Neural crest cell (in vitro differentiated cells): ENCODE measurements at places on chromosomes 6 and 20.

DNA sequence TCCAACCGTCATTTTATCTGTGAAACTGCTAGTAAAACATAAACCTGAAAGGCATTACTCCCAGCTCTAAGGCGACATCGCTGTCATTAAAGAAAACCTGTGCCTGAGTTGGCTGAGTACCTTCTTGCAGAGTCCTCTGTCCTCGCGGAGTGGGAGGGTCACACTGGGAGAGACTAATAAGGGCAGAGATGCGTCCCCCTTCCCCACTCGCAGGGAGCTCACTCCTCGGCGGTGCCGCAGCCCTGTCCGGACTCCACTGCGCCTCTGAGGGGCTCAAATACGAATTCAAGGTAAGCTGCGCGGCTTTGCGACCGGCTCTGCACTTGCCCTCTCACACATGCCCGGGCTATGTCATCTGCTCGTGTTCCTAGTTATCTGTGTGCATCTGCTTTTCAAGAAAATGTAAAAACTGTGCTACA lies at the start of gene COL19A1:
Gene COL19A1, plus strand, starts transcription at position 206 of the 419 bp plus-strand sequence. CDS start 13,012 bp downstream, outside the sequence.
- peaks cover 48% of the 10 kb centered on the region for H3K27me3 ChIP-seq
- DNase-seq = peak; percentile 18
- peaks cover 22% of the 10 kb centered on the region for H3K4me1 ChIP-seq
- H3K4me3 ChIP-seq = peak within 1 kb of the TSS; percentile 89
- H3K36me3 ChIP-seq = no peaks in the 10 kb centered on the region

- peaks cover 31% of the 10 kb centered on the region for H3K36me3 ChIP-seq
- H3K27me3 ChIP-seq = no peaks in the 10 kb centered on the region
- no peak overlapping the region for H3K27ac ChIP-seq
- no peaks in the 10 kb centered on the region for H3K4me1 ChIP-seq
These were observed 49.5 kb downstream of the SMAP1 start for GRCh38 chr6:70717038-70717801.

GRCh38 chr20:53736757-53737395 lies 143.2 kb upstream of the ZNF217 start:
- no peaks in the 10 kb centered on the region for H3K27me3 ChIP-seq
- peak overlapping the region; percentile 65 for H3K4me3 ChIP-seq
- DNase-seq = no peak
- no peaks in the 10 kb centered on the region for H3K36me3 ChIP-seq
- peaks cover 73% of the 10 kb centered on the region for H3K4me1 ChIP-seq

DNA sequence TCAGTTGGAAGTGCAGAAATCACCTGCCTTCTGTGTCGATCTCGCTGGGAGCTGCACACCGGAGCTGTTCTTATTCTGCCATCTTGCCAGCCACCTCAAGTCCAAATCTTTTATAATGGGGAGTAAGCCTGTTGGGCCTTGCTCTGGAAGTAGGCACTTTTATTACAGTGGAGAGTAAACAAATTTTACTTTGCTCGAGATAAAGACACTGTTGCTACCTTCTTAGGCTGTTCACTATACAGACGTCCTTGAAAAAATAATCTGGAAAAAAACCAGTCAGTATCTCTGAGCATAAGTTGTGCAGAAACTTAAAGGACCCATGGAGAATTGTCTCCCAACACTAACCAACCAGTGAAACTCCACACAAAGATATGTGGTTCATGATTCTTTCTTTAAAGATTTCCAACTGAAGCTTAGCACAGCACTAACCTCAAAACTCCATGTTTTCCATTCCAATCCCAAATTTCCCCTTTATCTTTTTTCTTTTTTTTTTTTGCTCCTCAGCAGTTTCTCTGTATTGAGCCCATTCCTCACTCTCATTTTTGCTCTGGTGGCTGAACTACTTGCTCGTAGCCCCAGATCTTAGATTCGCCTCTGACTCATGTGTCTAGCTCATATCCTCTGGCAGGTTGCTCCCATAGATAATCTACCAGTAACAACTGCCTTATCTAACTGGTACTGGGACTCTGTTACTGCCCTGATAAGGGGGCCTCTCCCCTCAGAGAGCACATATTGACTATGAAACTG lies 34.3 kb upstream of the COL9A1 start:
- H3K27ac ChIP-seq = no peak overlapping the region
- H3K4me3 ChIP-seq = no peak overlapping the region
- DNase-seq = no peak
- H3K36me3 ChIP-seq = peaks cover 2% of the 10 kb centered on the region

DNA sequence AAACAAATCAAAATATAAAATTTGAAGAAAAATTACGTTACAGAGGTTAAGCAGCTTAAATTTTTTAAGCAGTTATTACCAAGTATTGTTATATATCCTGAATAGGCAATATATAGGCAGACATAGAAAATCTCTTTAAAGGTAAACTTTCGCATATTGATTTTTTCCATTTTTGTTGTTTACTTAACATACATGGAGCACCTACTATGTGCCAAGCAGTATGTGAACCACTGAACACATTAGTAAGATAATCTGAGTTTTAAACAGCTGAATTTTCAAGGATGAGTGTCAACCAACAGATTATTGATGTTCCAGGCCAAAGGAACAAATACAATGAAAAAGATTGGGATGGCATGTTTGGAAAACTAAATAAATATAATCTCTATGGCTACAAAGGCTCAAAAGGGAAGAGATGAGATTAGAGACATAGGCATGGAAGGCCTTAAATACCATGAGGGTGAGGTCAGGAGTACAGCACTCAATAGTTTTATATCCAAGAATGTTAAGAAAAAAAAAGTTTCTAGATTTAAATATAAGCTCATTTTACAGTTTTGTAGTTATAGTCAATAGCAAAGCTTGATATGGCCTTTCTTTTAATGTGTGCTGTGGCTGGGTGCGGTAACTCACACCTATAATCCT lies 277.5 kb downstream of the PTPRK start:
- H3K4me3 ChIP-seq = no peak overlapping the region
- no peaks in the 10 kb centered on the region for H3K27me3 ChIP-seq
- H3K4me1 ChIP-seq = peaks cover 30% of the 10 kb centered on the region
- H3K27ac ChIP-seq = no peak overlapping the region
- peaks cover 2% of the 10 kb centered on the region for H3K36me3 ChIP-seq

GRCh38 chr6:18101271-18101670 lies 21.2 kb downstream of the NHLRC1 start:
- DNase-seq = no peak
- H3K4me3 ChIP-seq = no peak overlapping the region
- H3K4me1 ChIP-seq = peaks cover 22% of the 10 kb centered on the region
- no peaks in the 10 kb centered on the region for H3K36me3 ChIP-seq
- no peaks in the 10 kb centered on the region for H3K27me3 ChIP-seq

DNA sequence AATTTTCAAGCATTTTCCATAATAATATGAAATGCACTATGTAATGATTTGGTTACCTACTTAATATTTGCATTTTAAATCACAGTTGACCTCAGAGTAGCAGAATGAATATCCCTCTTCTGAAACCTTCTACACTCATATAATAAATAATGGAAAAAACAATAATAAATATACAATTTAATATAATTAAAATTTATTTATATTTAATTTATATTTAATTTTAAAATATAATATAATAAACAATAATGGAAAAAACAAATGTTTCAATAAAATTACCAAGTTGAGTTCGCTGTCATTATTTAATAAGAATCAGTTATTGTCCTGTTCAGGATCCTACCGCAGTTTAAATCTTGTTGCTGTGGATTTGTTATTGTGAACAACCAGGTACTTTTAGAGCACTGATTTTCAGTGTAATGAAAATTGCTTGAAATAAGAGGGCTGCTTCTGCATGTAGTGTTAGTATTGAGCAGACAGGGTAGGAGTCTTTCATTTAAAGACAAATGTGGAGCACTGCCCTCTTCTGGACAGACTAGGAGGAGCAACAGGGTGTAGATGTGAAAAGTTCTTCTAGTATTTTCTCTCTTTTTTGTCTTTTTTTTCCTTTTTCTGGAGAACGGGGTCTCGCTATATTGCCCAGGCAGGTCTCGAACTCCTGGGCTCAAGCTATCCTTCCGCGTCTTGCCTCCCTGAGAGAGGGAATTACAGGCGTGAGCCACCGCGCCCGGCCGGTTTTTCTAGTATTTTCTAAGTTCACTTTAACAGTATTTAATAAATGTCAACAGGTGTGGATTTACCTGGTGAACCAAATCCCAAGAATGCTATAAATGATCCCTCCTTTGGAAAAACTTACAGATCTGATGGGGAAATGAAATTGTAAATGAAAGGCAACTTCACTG lies 13.6 kb downstream of the TRAPPC3L start:
- no peak overlapping the region for H3K27ac ChIP-seq
- peaks cover 19% of the 10 kb centered on the region for H3K27me3 ChIP-seq
- DNase-seq = peak; percentile 57
- no peak overlapping the region for H3K4me3 ChIP-seq
- H3K4me1 ChIP-seq = peaks cover 33% of the 10 kb centered on the region

GRCh38 chr20:47320990-47321805 lies 35.3 kb downstream of the ZMYND8 start:
- no peak for DNase-seq
- H3K36me3 ChIP-seq = peaks cover 3% of the 10 kb centered on the region
- H3K4me3 ChIP-seq = peak overlapping the region; percentile 35

GRCh38 chr20:10270630-10271029 lies 52.0 kb downstream of the SNAP25 start:
- H3K4me1 ChIP-seq = no peaks in the 10 kb centered on the region
- no peak overlapping the region for H3K27ac ChIP-seq
- no peak overlapping the region for H3K4me3 ChIP-seq
- no peaks in the 10 kb centered on the region for H3K36me3 ChIP-seq
- H3K27me3 ChIP-seq = no peaks in the 10 kb centered on the region

GRCh38 chr20:63693733-63694583 lies 2.5 kb upstream of the TNFRSF6B start:
- DNase-seq = no peak

DNA sequence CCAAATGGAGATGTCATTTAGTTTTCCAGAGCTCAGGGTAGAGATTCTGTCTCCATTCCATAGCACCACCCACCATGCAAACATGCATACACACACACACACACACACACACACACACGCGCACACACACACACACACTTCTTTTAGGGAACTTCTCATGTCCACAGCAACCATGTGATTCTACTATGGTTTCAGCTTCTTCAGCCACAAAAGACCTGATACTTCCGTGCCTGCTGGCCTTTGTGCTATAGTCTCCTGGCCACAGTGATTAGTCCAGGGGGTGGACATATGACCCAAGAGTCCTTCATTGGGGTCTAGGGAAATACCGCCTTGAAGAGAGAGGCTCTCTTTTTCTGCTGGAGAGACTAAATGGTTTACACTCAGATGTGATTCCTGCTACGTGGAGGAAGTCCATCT lies 53.5 kb downstream of the CARMIL1 start:
- H3K27ac ChIP-seq = no peak overlapping the region
- H3K36me3 ChIP-seq = no peaks in the 10 kb centered on the region
- H3K27me3 ChIP-seq = peaks cover 5% of the 10 kb centered on the region
- DNase-seq = no peak
- H3K4me1 ChIP-seq = peaks cover 37% of the 10 kb centered on the region

DNA sequence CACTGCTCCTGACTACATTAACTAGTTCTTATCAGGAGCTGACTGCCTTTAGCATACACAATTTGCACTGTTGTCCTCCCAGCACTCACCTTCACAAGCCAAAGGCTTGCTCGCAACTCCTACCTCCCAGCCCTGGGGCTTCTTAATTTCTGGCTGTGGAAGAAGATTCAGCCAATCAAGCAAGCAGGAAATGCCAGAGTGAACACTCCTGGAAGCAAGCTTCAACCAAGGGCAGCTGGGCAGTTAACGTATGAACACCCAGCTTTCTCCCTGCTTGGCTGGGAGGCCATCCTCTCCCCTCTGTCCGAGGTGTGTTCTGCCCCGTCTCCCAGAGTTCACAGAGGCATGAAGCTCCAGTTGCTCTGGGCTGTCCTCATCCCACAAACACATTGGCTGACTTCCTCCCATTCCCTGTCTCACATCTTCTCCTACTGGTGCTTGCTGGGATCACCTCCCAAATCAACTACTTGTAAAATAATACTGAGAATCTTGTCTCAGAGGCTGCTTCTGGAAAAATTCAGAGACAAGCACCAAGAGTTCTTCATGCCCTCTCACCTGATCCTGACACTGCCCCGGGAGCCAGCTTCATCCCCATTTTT lies 15.3 kb upstream of the SRSF6 start:
- no peaks in the 10 kb centered on the region for H3K4me1 ChIP-seq
- H3K36me3 ChIP-seq = no peaks in the 10 kb centered on the region
- H3K4me3 ChIP-seq = no peak overlapping the region
- DNase-seq = no peak

- no peaks in the 10 kb centered on the region for H3K4me1 ChIP-seq
- no peaks in the 10 kb centered on the region for H3K27me3 ChIP-seq
- no peak overlapping the region for H3K27ac ChIP-seq
- H3K36me3 ChIP-seq = no peaks in the 10 kb centered on the region
- H3K4me3 ChIP-seq = no peak overlapping the region
These were observed 345.2 kb downstream of the ARHGAP18 start for GRCh38 chr6:129364767-129365166.

GRCh38 chr6:113857556-113858479 lies 673 bp downstream of the MARCKS start:
- peak; percentile 29 for DNase-seq
- H3K27me3 ChIP-seq = peaks cover 16% of the 10 kb centered on the region
- peaks cover 32% of the 10 kb centered on the region for H3K36me3 ChIP-seq
- no peak overlapping the region for H3K4me3 ChIP-seq
- H3K4me1 ChIP-seq = peaks cover 35% of the 10 kb centered on the region

- DNase-seq = no peak
- H3K4me1 ChIP-seq = peaks cover 16% of the 10 kb centered on the region
- no peak overlapping the region for H3K4me3 ChIP-seq
- no peaks in the 10 kb centered on the region for H3K36me3 ChIP-seq
- peaks cover 51% of the 10 kb centered on the region for H3K27me3 ChIP-seq
These were observed 5.2 kb downstream of the STX11 start for GRCh38 chr6:144155529-144155928.

GRCh38 chr20:60262967-60263603 lies 304.9 kb downstream of the CDH26 start:
- H3K36me3 ChIP-seq = no peaks in the 10 kb centered on the region
- DNase-seq = peak; percentile 20
- H3K4me1 ChIP-seq = peaks cover 3% of the 10 kb centered on the region
- no peak overlapping the region for H3K4me3 ChIP-seq
- H3K27ac ChIP-seq = no peak overlapping the region

DNA sequence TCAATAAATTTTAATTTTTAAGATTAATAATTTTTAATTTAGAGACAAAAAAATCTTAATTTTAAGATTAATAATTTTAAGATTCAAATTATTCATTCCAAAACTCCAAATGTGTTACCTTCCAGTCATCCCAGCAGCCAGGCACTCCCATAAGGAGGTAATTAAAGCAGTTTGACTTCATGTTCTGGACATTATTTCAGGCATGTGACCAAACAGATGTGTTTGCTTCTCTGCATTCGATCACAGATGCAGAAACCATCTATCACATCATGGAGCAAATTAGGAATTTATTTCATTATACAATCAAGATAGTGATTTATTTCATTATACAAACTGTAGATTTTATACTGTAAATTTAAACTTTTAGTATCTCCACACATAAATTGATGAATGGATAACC lies 150.3 kb downstream of the AKAP7 start:
- no peaks in the 10 kb centered on the region for H3K36me3 ChIP-seq
- no peaks in the 10 kb centered on the region for H3K27me3 ChIP-seq
- no peak overlapping the region for H3K27ac ChIP-seq
- H3K4me1 ChIP-seq = peaks cover 30% of the 10 kb centered on the region

- no peak overlapping the region for H3K27ac ChIP-seq
- no peak overlapping the region for H3K4me3 ChIP-seq
- DNase-seq = no peak
- H3K27me3 ChIP-seq = peaks cover 2% of the 10 kb centered on the region
- H3K4me1 ChIP-seq = no peaks in the 10 kb centered on the region
- no peaks in the 10 kb centered on the region for H3K36me3 ChIP-seq
These were observed 124.0 kb downstream of the EDN1 start for GRCh38 chr6:12414096-12414675.

GRCh38 chr6:155219858-155220301 lies 43.9 kb upstream of the CLDN20 start:
- DNase-seq = no peak
- H3K4me1 ChIP-seq = peaks cover 41% of the 10 kb centered on the region
- H3K27ac ChIP-seq = peak overlapping the region; percentile 23
- peaks cover 9% of the 10 kb centered on the region for H3K36me3 ChIP-seq
- H3K27me3 ChIP-seq = no peaks in the 10 kb centered on the region
